ENCODE measurements at places on chromosomes 12 and 14. TPM values are rescaled to one million over a fixed set of nuclear protein-coding genes. Genes with fewer than 3 reads are reported as not detected.

DNA sequence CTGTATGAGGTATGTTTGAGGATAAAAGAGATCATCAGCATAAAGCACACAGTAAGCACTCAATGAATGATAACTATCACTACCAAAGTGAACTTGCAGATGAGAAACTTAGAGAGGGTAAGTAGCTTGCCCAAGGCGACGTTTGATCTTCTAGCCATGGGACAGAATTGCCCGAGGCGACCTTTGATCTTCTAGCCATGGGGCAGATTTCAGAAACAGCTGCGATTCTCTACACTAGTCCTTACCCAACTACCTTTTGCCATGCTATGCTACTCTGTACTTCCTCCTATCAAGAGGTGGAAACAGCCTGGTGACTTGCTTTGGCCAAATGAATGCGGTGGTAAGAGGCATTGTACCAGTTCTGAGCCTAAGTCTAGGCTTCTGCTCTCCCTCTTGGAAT lies 23.7 kb upstream of the NT5DC3 start:
- DNase-seq = no peak

GRCh38 chr14:63147018-63147417 lies 57.2 kb upstream of the RHOJ start:
- DNase-seq = no peak

NUAK1 gene
- 18.7 TPM for total RNA-seq

DNA sequence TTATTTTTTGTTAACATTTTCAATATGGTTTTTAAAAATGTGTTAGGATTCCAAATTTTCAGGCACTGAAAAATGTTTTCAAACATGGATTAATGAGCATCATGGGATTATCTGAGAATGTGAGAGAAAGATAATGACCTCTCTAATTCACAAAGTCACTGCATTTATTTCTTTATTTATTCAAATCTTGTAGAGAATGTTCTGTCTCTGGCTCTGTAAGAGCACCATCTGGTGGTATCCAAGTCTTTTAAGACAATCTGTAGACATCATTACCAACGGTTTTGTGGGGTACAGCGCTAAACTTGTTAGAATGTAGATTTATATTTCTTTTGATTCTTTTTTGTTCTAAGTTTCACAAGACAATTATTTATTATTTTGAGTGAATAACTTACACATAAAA lies 956.0 kb upstream of the NOVA1 start:
- no peak for DNase-seq

- no peak for DNase-seq
These were observed 16.6 kb downstream of the ACTR10 start for GRCh38 chr14:58216544-58216943.

DNA sequence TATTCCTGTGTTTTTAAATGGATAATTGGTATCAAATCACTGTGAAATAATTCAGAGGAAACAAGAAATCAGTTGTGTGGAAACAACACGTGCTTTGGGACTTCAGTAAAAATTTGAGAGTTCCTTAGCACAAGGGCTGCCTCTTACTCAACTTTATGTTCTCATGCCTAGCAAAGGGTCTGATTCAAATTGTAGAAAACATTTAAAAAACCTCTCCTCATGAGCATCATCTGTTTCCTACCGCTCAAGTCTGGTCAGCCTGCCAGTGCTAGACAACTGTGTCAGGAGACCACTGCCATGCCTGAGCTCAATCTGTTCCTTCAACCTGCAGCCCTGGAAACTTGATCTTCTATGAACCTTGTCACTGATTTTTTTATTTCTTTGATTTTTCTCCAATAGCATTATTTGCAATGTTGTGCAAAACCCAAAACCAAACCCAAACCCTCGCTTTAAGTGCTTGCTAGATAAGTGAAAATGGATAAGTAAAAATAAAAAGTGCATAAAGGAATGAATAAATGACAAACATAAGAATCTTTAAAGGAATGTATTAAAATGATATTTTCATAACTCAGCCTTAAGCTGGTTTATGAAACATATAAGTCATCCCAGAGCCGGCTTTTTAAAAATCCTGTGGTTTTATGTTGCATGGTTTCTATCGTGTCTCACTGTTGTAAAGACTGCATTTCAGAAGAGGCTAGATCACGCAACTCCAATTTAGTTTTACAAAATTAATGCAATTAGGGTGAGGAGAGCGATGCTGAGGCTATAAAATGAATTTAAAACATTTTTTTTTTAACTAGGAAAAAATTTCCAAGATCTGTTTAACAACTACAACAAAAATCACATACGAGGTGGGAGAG lies 361.2 kb upstream of the PDE3A start:
- DNase-seq = no peak

CKAP4 gene
- 93.3 TPM for total RNA-seq

DNA sequence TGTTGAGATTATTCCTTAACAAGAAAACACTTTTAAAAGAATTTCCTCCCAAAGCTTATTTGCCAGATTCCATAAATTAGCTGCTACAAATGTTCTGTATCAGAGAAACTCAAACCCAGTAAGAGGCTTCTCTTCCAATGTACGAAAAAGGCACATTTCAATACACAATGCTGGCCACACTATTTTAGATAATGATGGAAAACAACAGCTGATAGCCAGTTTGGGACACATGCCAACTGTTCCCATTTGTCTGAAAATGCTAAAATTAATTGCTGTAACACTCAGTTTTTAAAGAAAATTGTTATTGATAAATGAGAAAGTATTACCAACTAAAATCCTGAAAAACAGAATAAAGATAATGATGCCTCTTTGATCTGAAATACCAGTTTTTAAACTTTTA lies 4.4 kb downstream of the CFL2 start:
- no peak for DNase-seq

- DNase-seq = no peak
These were observed at the start of gene ASCL4 for GRCh38 chr12:107774349-107775029. TSS of gene ASCL4 (plus strand) at chr12:107774704. CDS start at chr12:107775219, 515 bp downstream.

CCDC184 gene
- total RNA-seq = 0.85 TPM

- DNase-seq = no peak
These were observed 304.3 kb downstream of the DIO2 start for GRCh38 chr14:79906994-79907393.

- DNase-seq = no peak
These were observed 255.0 kb downstream of the NAV3 start for GRCh38 chr12:78085542-78086182.

CIROP gene
- total RNA-seq = not detected

STYK1 gene
- total RNA-seq = 5.0 TPM

DNA sequence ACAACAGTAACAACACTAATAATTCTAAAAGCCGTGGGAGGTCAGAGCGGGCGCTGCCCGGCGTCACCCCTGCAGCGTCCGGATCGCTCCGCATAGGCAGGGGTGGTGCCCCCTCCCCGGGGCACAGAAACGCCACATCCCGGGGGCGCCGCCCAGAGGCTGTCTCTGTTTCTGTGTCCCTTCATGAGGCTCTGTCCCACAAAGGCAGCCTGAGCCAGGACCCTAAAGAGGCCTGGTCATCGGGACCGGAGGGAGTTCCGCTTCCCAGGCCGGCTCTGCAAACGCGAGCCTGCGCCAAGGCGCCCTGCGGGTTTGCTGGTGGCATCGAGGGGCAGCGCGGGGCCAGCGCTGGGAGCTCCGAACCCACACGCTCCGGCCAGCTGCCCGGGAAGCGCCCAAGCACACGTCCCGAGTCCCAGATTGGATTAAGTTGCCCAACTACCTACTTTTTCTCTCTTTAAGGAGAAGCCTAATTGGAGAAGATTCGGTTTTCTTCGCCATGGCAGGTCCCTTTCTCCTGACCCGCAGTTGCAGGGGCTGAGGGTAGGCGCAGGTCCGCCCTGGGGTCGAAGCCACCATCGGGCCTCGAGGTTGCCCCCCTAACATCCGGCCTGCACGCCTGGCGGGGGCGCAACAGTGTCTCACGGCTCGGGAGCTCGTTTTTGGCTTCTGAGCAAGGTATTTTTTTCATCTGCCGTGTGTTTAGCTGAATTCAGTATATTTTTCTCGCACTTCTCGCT lies 421.7 kb downstream of the VRK1 start:
- DNase-seq = no peak

- DNase-seq = peak; percentile 89
These were observed 356.4 kb upstream of the DDHD1 start for GRCh38 chr14:53509276-53510244.

- no peak for DNase-seq
These were observed 30.9 kb upstream of the PLEKHG6 start for GRCh38 chr12:6279631-6280030.

GRCh38 chr12:40801861-40802260 lies 109.6 kb downstream of the CNTN1 start:
- DNase-seq = no peak

GRCh38 chr14:69719501-69719951 lies 47.4 kb upstream of the SRSF5 start:
- no peak for DNase-seq

HOXC4 gene
- 1.6 TPM for total RNA-seq

GRCh38 chr12:6285063-6285477 lies 25.4 kb upstream of the PLEKHG6 start:
- no peak for DNase-seq

DNA sequence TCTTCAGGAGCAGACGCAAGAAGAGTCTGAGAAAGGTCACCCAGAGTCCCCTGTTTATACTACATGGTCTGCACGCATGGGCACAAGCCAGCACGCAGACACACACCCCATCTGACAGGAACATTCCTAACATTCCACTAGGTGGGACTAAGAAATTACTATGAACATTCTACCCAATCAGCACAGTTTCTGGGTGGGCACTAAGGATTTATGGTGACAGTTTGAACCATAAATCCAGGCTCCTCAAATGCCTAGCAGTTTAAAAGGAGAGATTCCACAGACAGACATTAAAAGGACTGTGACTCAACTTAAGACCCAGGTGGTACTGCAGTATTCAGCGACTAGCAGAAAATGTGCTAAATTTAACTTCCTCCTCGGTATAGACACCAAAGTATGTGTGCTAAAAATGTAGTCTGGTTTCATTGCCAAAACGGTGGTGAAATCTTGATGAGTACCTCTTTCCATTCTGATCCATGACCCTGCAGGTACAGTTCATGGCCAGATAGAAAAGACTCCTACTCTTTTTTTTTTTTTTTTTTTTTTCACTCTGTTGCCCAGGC lies 16.2 kb downstream of the ABHD4 start:
- peak; percentile 74 for DNase-seq

DNA sequence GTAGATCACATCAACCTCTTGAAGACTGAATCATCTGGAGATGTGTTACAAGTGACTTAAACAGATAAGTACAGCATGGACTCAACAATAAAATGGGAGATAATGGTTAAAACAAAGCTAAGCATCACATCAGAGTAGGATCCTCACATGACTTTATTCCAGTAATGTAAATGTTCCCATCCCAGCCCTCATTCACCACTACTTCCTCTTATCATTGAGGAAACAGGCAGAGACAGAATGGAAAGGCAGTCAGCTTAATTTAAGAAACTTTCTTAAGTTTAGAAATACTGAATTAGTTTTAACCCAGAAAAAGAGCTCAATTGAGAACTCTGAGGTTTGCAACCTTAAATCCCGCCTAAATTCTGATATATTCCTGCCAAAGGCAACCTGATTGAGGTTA lies 1.2 kb upstream of the ALG10 start:
- no peak for DNase-seq

DNA sequence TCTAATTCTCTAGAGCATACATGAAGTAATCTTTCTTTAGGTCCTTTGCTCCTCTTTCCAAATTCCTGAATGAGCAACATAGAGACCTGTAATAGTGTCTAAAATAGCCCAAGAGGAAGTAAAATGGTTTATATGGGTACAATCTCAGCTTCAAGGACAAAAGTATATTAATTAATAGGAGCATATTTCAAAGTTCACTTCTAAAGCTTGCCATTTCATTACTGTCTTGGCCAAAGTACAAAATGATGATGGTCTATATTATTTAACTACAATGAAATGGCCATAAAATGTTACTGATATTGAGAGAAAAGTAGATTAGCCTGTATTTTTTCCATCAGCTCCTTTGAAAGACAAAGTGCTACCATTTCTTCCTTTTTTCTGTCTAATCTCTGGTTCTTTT lies 410.4 kb upstream of the NOVA1 start:
- no peak for DNase-seq

GRCh38 chr14:67241411-67242167 lies at the start of gene PALS1:
TSS of gene PALS1 (plus strand) at chr14:67241435. CDS start at chr14:67279171, 37,736 bp downstream.
- peak; percentile 40 for DNase-seq

GRCh38 chr12:121794534-121795033 lies 1.1 kb upstream of the RHOF start:
- DNase-seq = no peak

DNA sequence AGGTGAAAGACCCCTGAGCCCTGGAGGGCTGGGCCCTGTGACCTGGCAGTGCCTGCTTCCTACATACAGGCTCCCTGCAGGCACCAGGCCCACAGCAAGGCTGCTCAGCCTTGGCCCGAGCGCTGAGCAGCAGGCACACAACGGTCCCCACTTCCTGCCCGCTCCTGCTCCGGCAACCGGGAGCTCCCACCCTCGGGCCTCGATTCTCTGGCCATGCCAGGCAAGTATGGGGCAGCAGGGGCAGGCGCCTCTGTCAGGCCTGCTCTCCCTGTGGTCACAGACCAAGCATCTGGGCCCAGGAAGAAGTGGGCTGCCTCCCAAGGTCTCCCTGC lies 30.6 kb upstream of the NUDT14 start:
- no peak for DNase-seq

DNA sequence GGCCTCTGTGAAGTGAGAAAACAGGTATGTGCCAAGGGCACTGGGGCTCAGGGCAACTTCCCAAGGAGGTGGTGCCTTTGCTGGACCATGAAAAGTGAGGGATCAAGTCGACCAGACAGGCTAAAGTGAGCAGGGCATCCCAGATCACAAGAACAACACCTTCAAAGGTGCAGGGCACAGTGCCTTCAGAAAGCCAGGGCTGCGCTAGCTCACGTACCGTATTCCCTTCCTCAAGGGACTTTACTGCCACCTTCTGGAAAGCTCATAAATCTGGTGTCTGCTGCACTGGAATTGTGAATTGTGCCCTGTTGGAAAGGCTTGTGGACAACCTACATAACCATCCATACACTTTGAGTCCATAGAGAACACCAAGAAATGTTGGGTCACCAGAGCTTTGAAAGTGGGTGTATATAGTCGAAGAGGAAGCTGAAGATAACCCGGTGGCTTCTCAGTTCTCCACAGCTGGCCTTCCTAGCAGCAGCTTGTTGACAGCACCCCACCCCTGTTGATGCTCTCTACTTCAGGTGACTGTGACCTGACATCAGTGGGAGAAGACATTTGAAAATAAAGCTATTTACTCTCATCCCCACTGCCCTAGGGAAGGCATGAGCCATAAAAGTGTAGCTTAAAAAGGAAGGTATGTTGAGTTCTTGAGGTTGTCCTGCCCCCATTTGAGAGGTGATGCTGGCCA lies 24.5 kb downstream of the FIGNL2 start:
- no peak for DNase-seq

PRKD1 gene
- total RNA-seq = 27.7 TPM

KLHDC1 gene
- total RNA-seq = 21.6 TPM

- no peak for DNase-seq
These were observed 188.0 kb upstream of the PELI2 start for GRCh38 chr14:55930016-55930784.

DNA sequence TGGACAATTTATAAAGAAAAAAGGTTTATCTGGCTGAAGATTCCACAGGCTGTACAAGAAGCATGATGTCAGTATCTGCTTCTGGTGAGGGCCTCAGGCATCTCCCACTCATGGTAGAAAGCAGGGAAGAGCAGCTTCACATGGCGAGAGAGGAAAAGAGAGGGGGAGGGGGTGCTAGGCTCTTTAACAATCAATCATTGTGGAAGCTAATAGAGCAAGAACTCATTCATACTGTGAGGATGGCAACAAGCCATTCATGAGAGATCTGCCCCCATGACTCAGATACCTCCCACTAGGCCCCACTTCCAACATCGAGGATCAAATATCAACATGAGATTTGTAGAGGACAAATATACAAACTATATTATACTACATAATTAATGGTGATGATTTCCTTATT lies 361.9 kb upstream of the FAR2 start:
- no peak for DNase-seq

PELI2 gene
- total RNA-seq = 15.9 TPM

- no peak for DNase-seq
These were observed 6.4 kb upstream of the SSTR1 start for GRCh38 chr14:38201137-38201828.
